Right renal cortex interstitium (tissue), 3 donors: ENCODE measurements at places on chromosomes 4 and X. TPM values are rescaled to one million over a fixed set of nuclear protein-coding genes. Genes with fewer than 3 reads are reported as not detected.

DNA sequence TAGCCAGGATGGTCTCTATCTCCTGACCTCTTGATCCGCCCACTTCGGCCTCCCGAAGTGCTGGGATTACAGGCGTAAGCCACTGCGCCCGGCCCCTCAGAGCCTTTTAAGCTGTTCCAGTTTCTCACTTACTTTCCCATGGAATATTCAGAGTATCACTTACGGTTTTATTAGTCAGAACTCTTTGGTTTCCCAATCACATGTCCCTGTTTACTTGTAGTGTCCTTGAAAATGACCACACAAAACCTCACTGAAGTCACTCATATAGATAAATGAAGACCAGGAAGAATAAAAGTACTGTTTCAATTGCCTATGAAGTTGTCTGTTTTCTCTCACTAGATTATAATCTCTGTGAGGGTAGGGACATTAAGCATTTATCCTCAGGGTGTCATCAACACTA is 217.2 kb upstream of the HCCS start:
- no peak for DNase-seq

DNA sequence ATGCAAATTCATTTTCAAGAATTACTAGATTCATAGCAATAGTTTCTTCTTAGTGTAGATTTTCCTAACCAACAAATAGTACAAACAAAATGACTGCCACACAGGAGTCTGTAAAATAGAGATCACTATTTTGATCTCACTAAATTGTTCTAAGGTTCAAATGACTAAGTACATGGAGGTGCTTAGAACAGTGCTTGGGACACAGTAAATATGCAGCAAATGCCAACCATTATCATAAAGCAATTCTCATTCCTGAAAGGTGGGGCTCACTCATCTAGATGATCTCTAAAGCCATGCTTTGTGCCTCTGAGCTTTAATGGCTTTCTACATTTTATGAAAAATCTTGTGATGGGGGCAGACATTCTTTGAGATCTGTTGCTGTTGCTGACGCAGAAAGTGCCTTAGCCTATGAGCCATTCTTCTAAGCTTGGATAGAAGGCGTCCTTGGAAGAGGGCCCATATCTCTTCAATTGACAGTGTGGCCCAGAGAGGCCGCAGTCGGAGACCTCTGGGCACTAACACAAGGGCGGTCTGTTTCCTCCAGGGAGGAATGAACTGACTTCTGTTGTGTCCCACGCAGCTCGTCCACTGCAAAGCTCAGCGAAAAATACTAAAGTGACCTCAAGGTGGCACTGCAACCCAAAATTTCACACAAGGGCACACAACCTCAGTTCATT is 23.5 kb downstream of the TLR10 start:
- no peak for DNase-seq

DNA sequence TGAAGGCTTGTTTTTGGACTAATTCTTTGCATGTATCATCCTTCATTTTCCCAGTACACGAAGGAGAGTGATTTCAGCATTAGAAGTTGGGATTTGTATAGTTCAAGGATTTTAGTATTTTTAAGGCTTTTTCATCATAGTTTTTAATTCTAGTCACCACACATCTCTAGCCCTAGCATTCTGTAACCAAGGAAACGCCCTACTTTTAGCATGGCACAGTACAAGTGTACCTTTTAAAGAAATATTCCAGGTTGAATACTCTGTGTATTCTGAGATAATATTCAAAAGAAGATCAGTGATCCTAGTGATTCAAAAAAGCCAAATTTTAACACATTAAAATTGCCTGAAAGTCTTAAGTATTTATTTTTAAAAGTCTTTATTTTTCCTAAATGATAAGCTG is 150.5 kb downstream of the RAP1GDS1 start:
- no peak for DNase-seq

- no peak for DNase-seq
Observed at GRCh38 chrX:11329021-11329420, 35.8 kb downstream of the AMELX start.

Gene LDOC1
- polyA plus RNA-seq = 64.9 TPM

- DNase-seq = no peak
Observed at GRCh38 chr4:83146841-83147240, 32.3 kb upstream of the PLAC8 start.

DNA sequence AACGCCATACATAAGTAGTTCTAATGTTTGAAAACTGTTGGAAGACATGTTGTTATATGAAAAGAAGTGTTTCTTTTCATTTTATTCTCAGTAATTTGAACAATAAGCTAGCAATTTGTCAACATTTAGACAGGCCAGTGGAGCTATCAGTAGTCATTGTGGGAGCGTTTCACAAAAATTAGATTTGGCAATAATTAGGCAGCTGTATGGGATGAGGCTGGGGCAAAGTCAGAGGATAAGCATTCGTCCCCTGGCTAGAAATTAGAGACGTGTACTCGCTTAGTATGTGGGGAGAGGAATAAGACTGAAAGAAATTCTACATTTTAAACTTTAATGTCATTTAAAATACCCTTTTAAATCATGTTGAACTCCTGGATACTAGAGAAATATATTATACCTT is 70.6 kb downstream of the TMEM144 start:
- DNase-seq = no peak

- DNase-seq = no peak
Observed at GRCh38 chr4:89681219-89681618, 155.7 kb downstream of the SNCA start.

Gene CT45A10
- polyA plus RNA-seq = not detected

- DNase-seq = no peak
Observed at GRCh38 chr4:112075906-112076305, 69.3 kb upstream of the FAM241A start.

- DNase-seq = no peak
Observed at GRCh38 chr4:141636082-141636770, at the start of gene IL15. Gene IL15, plus strand, starts transcription at chr4:141636583. Its CDS starts 82,882 bp downstream, at chr4:141719465.

- DNase-seq = no peak
Observed at GRCh38 chrX:14956813-14957582, 83.8 kb downstream of the MOSPD2 start.

- DNase-seq = no peak
Observed at GRCh38 chr4:145840162-145840768, 98.4 kb downstream of the ZNF827 start.

Gene C4orf36
- 2.6 TPM for polyA plus RNA-seq

- DNase-seq = no peak
Observed at GRCh38 chr4:77449171-77449570, 156.4 kb upstream of the CXCL13 start.

Gene L1CAM
- polyA plus RNA-seq = 50.8 TPM

DNA sequence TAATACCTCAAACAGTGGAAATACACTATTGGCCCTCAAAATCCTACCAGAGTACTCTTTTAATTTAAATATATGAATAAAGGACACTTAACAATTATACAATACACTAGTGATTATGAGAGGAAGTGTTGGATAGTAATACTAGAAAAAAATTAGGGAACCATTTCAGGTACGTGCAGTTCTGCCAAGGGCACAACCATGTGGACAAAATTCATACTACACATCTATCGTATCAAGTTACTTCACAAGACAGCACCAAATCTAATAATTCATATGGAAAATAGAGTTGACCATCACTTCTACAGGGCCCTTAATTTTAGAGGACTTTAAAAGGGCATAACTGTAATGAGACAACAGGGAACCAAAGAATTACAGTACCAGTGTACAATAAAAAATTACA is 69.2 kb upstream of the ZCCHC13 start:
- DNase-seq = no peak

GRCh38 chr4:18127030-18127429 is 105.5 kb upstream of the LCORL start:
- no peak for DNase-seq

DNA sequence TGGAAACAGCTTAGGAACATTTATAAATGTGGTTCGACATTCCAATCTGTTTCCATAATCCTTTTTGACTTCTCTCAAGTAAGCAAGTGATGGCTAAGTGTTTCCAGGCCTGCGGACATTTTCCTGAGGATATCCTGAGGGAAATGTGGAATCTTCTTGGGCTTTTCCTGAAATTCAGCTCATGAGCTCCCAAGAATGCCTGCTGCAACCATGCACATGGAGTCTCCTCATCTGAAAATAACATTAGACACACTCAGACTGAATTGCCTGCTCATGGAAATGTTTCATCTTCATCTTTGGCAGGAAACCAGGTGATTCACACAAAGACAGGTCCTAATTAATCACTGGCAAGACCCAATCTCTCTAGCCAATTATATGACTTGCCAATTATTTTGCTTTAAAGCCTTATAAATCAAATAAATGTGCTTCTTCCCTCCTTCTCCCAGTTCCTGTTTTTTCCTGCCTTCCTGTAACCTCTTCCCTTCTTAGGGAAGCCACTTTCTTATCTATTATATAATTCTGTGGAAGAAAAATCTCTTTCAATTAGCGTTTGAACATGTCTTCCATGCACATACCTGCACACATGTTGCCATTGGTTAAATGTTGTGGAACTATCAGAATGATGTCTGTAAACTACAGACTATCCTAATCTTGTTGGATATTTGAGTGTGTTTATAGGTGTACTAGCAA is 104.6 kb upstream of the MXRA5 start:
- DNase-seq = no peak

DNA sequence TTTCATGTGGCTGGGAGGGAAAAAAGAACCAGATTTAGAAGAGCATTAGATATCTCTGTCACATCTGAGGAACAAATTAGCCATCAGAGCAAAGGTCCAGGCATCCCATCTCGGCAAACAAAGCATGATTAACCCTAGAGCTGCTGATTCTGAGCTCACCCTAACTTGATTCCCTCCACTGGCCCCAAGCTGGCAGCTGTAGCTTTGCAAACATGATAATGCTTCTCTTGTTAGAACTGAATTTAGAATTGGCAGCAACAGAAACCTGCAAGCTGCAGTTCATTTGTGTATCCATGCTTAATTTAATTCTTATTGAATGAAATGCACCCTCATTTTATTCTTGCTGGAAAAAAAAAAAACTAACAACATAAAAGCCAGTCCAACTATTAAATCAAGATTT is 289.2 kb downstream of the IL1RAPL1 start:
- DNase-seq = no peak

- DNase-seq = no peak
Observed at GRCh38 chr4:67701517-67701850, 529 bp upstream of the UBA6 start.

Gene RASSF6
- 6.3 TPM for polyA plus RNA-seq

- no peak for DNase-seq
Observed at GRCh38 chr4:17785858-17786257, 4.4 kb upstream of the FAM184B start.

DNA sequence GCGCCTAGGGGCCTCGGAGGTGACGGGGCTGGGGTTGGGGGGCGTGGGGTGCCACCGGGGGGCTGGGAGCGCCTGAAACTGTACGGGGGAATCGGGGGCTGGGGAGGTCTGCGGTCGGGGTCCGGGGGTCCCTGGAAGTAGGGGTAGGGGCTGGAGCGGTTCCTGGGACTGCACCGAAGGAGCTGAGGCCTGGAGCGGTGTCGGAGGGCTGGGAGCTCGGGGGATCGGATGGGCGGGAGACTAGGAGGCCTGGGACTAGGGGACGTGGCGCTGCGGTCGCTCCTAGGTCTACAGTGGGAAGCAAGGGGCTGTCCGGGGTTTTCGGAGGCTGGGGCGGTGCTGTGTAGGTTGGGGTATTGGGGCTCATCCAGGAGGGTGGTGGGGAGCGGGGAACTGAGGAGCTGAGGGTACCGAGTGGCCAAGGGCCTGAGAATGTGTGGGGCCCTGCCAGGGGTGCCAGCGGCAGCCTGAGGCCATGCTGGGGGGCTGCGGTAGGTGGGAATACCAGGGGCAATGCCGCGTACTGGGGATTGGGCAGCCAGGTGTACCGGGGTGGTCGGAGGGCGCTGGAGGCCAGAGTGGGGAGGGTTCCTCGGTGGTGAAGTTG is 562 bp downstream of the AKAP17A start:
- DNase-seq = no peak

- no peak for DNase-seq
Observed at GRCh38 chrX:32276153-32276552, 935.2 kb downstream of the DMD start.

DNA sequence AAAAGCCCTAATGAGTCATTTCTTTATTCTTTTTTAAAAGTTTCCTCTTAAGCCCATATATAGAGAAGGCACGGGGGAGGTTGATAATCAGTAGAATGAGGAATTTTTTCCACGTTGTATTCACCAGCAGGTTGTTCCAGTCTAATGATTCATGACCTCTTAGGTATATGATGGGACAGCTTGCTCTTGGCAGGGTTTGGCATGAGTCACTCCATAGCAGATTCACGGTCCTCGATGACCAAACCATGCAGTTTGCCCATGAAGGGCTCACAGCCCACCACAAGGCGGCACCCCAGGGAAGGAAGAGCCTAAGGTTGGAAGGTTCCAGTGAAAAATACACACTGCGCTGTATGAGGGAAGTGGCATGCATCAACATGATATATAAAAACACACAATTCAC is 623.8 kb upstream of the DIPK2B start:
- no peak for DNase-seq

DNA sequence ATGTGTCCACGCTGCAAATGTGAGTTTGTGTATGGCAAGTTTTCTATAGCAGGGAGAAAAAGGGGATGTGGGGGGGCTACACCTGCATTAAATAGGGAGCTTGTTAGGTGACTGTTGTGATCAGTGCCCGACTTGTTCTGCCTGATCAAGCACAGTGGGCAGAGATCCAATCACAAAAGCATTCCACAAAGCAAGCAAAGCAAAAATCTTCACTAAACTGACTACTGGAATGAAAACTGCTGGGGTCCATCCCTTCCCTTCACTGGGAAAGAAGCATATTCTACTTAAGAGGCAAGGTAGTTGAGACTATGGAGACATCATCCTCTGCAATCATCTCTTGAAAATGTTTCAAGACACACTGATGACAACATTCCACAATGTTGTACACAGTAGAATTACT is 5.2 kb downstream of the IRS4 start:
- DNase-seq = no peak

- DNase-seq = no peak
Observed at GRCh38 chrX:120559804-120560203, 958 bp downstream of the CUL4B start.

Gene PLXNB3
- 0.96 TPM for polyA plus RNA-seq

DNA sequence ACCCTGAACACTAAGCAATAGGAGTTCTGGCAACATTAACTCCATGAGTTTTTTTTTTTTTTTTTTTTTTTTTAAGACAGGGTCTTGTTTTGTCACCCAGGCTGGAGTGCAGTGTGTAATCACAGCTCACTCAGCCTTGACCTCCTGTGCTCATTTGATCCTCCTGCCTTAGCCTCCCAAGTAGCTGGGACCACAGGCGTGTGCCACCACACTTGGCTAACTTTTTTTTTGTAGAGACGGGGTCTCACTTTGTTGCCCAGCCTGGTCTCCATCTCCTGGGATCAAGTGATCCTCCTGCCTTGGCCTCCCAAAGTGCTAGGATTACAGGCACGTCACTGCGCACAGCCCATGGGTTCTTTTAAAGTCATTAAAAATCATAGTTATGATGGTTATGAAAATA is 5.1 kb downstream of the RHOH start:
- DNase-seq = no peak

DNA sequence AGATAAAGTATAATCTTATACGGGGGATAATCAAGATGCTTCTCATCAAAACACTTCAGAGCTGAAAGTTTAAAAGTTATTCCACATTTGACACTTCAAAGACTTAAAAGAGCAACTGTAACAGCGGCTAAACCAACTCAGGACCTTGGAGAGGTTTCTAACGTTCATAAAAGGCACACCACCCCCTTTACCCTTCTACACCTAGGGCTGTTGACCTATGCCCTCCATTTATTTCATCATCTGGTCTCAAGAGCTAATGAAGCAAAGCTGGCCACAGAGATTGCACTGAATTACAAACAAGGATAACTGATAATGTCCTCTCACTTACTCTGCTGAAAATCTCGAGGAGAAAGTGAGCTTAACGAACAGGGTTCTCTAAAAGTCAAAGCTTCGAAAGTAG is 1.1 kb upstream of the RPS6KA6 start:
- DNase-seq = no peak

GRCh38 chr4:95601356-95601755 is 52.6 kb upstream of the UNC5C start:
- no peak for DNase-seq
